Upper lobe of left lung (tissue), 6 donors: ENCODE measurements at places on chromosomes 3 and 15.

- DNase-seq = no peak
Measured at GRCh38 chr3:148307443-148307843, 390.3 kb upstream of the AGTR1 start.

- no peak for DNase-seq
Measured at GRCh38 chr15:90382320-90382719, 5.7 kb upstream of the IQGAP1 start.

- DNase-seq = no peak
Measured at GRCh38 chr3:129121016-129121791, 400 bp downstream of the RAB43 start.

GRCh38 chr15:97071668-97072067, 741.2 kb downstream of the NR2F2 start:
- no peak for DNase-seq

GRCh38 chr3:43894176-43895049, 203.7 kb downstream of the ABHD5 start:
- peak; percentile 92 for DNase-seq

- DNase-seq = peak; percentile 89
Measured at GRCh38 chr15:89496155-89497098, at the start of gene RHCG. RHCG (minus strand) TSS chr15:89496583; CDS start chr15:89496544, 39 bp downstream.

DNA sequence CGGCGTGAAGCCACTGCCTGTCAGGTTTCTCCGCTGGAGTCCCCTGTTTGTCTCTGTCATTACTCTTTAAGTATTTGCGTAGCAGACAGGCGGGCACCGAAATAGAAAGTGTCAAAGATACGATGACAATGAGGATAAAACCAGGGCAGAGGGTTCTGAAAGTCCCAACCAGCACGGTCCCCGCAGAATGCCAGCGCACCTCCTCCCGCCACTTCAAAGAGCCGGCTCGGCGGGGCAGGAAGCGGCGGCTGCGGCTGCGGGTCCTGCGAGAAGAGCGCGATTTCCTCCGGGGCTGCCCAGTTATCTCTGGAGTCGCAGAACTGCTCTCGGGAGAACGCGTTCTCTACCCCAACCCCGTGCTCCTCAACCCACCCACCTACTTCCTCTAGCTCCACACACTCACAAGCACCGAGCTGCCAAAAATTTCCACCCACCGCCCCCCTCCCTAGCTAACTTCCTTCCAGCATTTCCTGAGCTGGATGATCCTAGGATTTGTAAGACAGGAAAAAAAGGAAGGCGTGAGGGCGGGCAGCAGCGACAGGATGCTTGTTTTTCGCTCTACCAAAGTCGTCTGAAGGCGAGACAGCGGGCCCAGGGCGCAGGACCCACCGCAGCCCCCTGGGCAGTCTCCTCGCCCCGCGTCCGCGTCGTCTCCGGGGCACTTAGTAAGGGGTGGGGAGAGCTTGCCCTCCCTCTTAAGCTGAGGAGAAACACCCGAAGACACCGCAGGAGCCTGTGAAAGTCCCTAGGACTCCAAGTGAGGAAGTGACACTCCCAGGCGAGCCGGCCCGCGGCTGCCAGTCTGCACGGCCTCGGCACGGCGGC, at the start of gene ARHGAP31:
ARHGAP31 (plus strand) TSS at position 513 of the 825 bp plus-strand sequence. CDS start 522 bp downstream, outside the sequence.
- DNase-seq = peak; percentile 86

- DNase-seq = no peak
Measured at GRCh38 chr15:76376029-76376428, 39.5 kb downstream of the ISL2 start.

- DNase-seq = no peak
Measured at GRCh38 chr3:197202694-197203093, 95.7 kb downstream of the DLG1 start.

GRCh38 chr3:148044151-148044550, 635.0 kb downstream of the ZIC1 start:
- no peak for DNase-seq

- no peak for DNase-seq
Measured at GRCh38 chr3:59528251-59528650, 478.4 kb upstream of the CFAP20DC start.

- no peak for DNase-seq
Measured at GRCh38 chr3:76582632-76583378, 457.1 kb upstream of the ROBO2 start.

GRCh38 chr3:172221547-172221946, 182.2 kb downstream of the FNDC3B start:
- DNase-seq = no peak

DNA sequence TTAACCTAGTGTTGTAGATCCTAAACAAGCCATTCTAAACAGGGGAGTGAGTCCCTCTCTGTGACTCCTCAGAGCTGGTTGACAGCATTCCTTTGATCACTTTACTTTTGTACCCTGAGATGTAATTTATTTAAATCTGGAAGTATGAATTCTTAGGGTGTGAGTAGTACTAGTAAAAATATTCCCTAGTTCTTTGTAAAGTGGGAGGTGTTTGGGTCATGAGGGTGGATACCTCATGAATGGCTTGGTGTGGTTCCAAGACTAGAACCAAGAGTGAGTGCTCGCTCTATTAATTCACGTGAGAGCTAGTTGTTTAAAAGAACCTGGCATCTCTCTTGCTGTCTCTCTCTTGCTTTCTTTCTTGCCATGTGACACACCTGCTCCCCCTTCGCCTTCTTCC, 223.7 kb downstream of the SQOR start:
- DNase-seq = no peak

- no peak for DNase-seq
Measured at GRCh38 chr3:107985496-107985895, 105.3 kb downstream of the CD47 start.

GRCh38 chr15:74461847-74462511, 1.0 kb upstream of the UBL7 start:
- no peak for DNase-seq

- DNase-seq = no peak
Measured at GRCh38 chr3:172711454-172711795, 558 bp upstream of the NCEH1 start.

- no peak for DNase-seq
Measured at GRCh38 chr15:67870868-67871408, 31.1 kb upstream of the RNU6-1 start.

DNA sequence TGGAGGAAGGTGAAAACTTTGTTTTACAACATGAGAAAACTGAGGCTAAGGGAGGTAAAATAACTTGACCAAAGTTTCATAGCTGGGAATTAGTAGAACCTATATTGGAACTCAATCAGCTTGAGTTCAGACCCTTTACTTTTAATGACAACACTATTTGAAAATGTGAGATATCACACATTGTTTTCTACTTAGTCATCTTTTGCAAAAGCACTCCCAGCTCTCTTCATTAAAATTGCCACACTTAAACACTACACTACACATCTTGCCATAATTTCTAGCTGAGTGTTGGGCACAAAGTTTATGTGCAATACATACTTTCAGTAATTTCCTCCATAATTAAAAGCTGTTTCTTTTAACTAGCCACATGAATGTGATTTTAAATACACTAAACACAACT, 230.4 kb upstream of the DCBLD2 start:
- no peak for DNase-seq

- no peak for DNase-seq
Measured at GRCh38 chr15:48500595-48500994, 144.9 kb downstream of the FBN1 start.

DNA sequence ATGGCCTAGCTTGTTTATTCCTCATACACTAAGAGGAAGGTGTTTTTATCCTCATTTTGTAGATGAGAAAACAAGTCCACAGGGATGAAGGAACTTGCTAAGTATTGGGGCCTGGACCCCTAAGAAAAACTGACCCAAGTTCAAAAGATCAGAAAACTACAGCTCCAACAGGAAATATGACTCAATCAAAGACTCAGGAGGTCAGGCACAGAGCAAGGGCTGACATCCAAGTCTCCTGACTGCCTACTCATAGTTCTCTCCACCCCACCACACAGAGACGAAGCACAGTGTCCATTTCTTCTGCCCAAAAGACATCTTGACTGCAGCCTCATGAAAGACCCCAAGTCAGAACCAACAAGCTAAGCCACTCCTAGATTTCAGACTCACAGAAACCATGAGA, 26.9 kb upstream of the TPM1 start:
- peak; percentile 26 for DNase-seq

DNA sequence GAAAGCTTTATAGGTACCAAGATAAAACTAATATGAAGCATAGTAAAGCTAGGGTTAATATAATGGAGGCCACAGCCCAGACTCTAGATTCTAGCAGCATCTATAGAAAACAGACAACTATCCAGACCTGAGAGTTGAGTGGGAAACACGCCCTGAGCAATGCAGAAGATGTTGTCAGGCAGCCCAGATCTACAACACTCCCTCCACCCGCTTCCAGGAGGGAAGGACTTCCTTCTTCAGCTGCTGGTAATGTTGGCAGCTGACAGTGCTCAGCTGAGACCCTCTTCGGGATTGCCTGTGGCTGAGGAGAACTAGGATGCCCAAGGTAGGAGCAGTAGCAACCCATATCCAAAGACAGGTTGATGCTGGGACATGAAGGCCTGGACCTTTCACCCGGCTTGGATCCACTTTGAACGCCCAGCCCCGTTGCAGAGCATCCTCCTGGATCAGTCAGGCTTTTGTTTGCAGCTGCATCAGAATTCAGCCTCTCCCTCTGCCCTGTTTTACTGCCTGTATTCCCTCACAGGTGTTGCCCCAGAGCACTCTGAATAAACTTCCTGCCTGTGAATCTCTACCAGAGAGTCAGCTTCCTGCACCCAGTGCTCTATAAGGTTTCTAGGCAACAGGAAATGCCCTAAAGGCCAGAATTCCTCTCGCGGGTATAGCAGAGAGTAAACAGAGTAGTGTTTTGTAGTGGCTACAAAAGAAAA, 174.7 kb upstream of the IL12A start:
- DNase-seq = no peak

- no peak for DNase-seq
Measured at GRCh38 chr3:108830381-108830780, 7.8 kb downstream of the TRAT1 start.

DNA sequence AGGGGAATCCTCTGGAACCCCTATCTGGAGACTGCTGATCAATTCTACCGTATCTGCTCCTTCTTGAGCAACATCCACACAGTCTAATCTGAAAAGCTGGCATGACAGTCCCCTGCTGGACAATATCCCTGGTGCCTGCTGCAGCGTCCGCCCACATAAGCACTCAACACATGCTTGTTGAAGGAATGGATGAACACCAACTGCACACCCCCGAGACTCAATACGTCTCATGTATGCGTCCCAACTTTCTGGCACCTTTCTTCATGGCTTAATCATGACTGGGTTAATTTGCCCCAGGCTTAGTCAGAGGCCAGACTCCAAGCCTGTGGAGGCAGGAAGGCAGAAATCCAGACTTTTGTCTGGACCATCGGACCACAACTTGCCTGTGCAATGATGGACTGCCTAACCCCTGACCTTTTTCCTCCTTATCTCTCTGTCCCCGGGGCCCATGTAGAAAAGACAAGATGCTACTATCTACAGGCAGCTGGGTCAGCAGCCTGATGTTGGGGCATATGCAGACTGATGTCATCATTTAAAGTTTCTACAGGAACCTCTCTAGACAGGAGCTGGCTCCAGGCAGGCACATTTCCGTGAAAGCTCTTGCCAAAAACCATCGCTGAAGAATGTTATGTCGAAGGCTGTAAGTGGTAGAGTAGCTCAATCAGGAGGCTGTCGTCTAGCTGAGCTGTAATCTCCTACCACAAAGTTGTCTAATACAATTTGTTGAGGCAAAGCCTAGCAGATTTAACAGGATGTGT, 114.1 kb upstream of the TPM1 start:
- DNase-seq = no peak

- DNase-seq = no peak
Measured at GRCh38 chr3:57518276-57518915, 25.7 kb downstream of the DNAH12 start.

DNA sequence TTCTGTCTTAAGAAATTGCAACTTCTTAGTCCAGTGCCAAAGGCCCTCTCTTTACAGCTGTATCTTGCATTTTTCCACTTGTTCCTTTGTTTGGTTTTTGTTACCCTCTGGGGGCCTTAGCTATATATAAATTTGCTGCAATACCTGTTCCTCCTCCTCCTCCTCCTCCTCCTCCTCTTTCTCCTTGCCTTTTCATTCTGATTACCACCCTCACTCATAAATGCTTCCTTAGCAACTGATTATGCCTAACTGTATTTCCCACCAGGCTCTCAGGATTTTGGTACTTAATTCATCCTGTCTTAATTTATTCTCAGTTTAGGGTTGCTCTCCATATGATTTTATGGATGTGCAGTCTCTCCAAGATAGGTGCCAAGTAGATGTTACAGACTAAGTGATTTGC, 65.7 kb downstream of the SLMAP start:
- DNase-seq = no peak

GRCh38 chr15:92714077-92714476, 58.5 kb upstream of the FAM174B start:
- no peak for DNase-seq

DNA sequence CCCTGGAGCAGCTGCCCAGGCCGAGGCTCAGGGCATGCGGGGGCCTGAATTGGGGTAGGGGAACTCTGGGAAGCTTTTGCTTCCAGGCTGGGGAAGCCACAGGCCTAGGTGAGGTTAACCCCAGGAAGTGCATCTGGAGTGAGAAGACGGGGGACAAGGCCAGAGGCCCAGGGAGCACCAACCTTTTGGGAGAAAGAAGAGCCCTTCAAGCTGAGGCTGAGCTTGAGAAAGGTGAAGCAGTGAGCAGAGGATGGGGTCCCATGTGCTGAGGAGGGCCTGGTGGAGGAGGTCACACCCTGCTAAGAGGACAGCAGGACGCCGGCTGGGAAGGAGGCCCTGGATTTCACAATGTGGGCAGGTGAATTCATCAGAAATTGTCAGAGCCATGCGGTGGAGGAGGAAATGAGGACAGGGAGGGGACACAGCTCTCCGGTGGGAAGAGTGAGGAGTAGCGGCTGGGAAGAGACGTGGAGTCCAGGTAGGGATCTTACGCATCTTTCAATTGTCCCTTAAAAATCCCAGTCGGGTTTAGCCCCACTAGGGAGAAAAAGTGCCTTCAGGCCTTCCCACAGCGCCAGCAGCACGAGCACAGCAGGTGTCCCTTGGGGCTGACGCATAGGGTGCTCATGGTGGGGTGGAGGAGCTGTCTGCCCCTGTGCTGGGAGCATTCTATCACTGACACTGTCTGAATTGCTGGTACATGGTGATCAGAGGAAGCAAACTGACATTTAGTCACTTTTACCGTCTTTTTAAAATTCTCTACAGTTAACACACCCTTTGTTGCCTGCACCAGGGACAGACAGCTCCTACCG, 50.9 kb downstream of the HCN4 start:
- DNase-seq = no peak

GRCh38 chr3:10337323-10338163, 16.6 kb upstream of the SEC13 start:
- no peak for DNase-seq

DNA sequence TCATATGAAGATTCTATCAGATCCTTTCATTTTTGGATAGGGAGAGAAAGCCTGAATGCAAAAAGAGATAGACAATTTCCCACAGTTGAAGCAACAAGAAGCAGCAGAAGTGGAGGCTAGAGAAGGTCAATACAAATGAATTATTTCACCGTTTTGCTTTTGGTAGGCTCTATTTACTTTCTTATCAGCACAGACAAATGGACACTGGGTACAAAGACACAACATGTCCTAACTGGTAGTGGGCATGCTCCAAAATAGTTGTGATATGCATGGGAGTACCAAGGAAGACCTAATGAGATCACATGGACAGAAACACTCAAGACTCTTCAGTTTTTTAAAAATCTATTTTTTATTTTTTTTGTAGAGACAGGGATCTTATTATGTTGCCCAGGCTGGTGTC, 99.4 kb downstream of the XRN1 start:
- DNase-seq = no peak

- DNase-seq = no peak
Measured at GRCh38 chr3:10354361-10355015, 33.6 kb upstream of the SEC13 start.
